Vagina (tissue), 2 donors: ENCODE measurements at places on chromosomes 5 and 9. TPM values are rescaled to one million over a fixed set of nuclear protein-coding genes. Genes with fewer than 3 reads are reported as not detected.

Gene PPP3R2
- not detected for total RNA-seq

- DNase-seq, result no peak
Measured at GRCh38 chr9:126613651-126614050, at the start of gene LMX1B. TSS of gene LMX1B (plus strand) at chr9:126613928. CDS start at chr9:126614450, 522 bp downstream.

DNA sequence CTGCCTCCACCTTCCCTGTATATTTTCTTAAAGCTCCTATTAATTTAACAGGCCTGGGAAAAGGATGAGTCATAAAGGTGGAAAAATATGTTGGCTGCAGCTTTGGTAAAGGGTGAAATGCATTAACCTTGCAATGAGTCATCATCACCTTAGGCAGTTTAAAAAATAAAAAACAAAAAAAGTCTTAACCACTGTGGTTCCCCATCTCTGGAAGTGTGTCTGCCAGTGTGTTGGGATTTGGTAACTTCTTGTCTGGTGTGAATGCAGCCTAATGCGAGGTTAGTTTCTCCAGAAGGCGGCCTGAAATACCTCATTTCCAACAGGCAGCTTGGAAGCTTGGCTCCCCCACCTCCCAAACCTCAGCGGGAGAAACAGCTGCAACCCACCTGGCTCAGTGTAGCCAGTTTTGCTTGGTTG is 265.3 kb upstream of the GAS1 start:
- no peak for DNase-seq

Gene OMD
- total RNA-seq, result 10.3 TPM

Gene ARID3C
- not detected for total RNA-seq

- DNase-seq, result no peak
Measured at GRCh38 chr5:149228618-149229297, 42.9 kb upstream of the AFAP1L1 start.

Gene PCDHGA10
- total RNA-seq, result 10.6 TPM

DNA sequence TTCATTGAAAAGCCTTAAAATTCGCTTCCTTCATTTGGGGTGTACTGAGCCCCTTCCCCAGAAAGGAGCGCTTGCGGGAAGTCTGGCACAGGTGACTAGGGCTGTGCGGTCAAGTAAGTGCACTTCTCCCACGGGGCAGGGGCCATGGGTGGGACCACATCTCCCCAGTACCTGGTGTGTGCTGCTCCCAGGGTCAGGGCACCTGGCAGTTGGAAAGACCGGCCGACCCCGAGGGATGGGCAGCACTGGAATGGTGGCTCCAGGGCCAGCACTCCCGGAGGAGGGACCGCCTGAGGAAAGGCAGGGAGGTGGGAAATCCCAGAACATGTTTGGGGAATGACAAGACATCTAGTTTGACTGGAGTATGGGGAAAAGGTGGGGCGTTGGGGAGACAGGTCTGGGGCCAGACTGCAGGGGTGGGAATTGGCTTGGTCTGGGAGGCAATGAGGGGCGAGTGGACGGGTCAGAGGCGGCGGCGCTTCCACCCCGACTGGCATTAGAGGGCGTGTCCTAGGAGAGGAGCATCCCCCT is 727 bp upstream of the GLIPR2 start:
- DNase-seq, result no peak

Gene GFI1B
- total RNA-seq, result not detected

DNA sequence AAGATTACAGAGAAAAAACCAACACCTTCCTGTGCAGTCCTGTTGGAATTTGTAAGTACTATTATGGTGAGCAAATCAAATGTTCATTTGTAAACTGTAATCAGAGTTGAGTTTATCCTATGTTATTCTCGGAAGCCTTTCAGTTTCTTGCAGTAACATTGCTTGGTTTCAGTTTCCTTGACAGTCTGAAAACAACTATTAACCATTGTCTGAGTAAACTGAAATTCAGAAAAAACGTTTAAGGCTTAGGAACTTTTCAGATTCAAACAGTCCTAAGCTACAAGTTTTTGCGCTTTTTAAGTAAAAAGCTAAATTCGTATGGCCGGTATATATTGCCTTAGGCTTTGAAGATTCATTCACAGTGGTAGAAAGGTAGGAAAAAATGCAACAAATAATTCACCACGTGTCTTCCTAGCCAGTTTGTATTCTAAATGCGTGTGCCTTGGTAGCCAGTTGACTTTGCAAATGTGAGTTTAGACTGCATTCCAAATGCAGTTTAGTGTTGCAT is 2.5 kb downstream of the GPBP1 start:
- no peak for DNase-seq

- DNase-seq, result no peak
Measured at GRCh38 chr5:89395111-89395510, 512.1 kb upstream of the MEF2C start.

DNA sequence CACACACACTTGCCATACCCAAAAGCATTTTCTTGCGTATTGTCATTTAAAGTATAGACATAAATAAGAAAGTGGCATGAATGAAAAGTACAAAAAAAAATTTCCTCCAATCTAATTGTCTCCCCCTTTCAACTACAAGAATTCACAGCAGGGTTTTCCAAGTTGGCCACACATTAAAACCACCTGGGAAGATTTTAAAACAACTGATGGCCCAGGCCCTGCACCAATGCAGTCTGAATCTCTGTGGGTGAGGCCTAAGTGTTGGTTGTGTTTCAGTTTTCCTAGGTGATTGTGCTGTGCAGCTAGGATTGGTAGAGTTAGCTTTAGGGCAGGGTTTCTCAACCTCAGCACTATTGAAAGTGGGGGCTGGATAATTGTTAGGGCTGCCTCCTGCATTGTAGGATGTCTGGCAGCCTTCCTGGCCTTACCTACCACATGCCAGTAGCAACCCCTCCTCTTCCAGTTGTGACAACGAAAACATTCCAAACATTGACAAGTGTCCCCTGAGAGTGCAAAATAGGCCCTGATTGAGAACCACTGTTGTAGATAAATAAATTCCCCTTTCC is 337.1 kb downstream of the KIAA0825 start:
- DNase-seq, result no peak

Gene PCDHA7
- total RNA-seq, result 0.49 TPM

Gene SLC36A3
- total RNA-seq, result not detected

Gene PCDHGA8
- 6.4 TPM for total RNA-seq

Gene NUDT2
- 18.4 TPM for total RNA-seq

DNA sequence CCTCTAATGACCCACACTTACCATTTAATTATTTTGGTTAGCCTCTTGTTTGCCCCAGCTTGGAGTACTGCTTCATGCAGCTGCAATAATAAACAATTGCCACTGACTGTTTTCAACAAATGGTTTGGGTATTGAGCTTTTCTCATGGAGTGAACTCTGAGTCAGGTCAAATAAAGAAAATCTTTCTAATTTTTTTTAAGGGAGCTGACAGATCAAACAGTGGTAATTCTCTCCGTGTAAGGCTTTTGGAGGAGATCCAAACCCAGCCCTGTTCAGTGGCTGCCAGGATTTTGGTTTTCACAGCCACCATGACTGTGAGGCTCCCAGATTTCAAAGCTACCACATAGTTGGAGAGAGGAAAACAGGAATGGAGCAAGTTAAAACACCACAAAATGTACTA is 110.7 kb upstream of the EFNA5 start:
- DNase-seq, result no peak

Gene PCDHA9
- total RNA-seq, result 0.25 TPM

Gene PCDHA10
- total RNA-seq, result 0.25 TPM

Gene SLC25A48
- total RNA-seq, result 0.49 TPM

Gene SEMA6A
- total RNA-seq, result 28.7 TPM

GRCh38 chr9:30774326-30774725 is 1610.1 kb upstream of the ACO1 start:
- no peak for DNase-seq

- no peak for DNase-seq
Measured at GRCh38 chr9:8531826-8532415, 732.3 kb upstream of the DMAC1 start.

GRCh38 chr9:99406939-99407338 is 184.9 kb downstream of the SEC61B start:
- no peak for DNase-seq

Gene PDGFRB
- total RNA-seq, result 173 TPM

- no peak for DNase-seq
Measured at GRCh38 chr9:125789196-125789595, 42.0 kb downstream of the PBX3 start.

Gene NKD2
- 2.0 TPM for total RNA-seq

Gene HTR4
- 2.9 TPM for total RNA-seq

Gene RLN2
- not detected for total RNA-seq

- DNase-seq, result no peak
Measured at GRCh38 chr5:33476992-33477391, 36.2 kb downstream of the TARS1 start.

Gene HRCT1
- 5.4 TPM for total RNA-seq

- no peak for DNase-seq
Measured at GRCh38 chr9:118809160-118809625, 560.0 kb downstream of the BRINP1 start.
